Right hindlimb (tissue), 1 donor: ENCODE measurements at places on chromosomes 12 and 14.

DNA sequence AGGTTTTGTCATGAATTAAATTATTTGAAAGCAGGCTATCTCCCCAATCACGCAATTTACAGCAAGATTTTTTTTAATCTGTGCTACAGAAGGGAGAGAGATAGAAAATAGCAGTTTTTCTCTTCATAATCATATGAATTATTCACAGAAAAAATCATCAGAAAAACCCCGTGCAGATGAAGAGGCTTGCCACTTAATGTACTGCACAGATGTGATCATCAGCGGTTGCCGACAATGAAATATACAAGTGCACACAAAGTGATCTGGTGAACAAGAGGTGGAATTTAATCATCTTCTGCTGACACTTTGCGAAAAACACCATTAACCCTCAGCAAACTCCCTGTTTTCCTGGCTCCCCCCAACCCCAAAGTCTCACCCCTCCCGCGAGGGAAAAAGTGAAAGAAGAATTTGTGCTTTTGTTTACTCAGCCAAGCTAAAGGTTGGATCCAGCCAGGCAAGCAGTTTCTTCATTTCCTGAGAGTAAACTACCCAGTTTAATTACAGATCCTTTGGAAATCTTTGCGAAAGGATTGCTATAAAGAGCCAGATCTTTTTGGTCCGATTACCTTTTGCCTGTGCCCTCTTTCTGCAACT is 3.1 kb upstream of the LMO3 start:
- peak; percentile 15 for DNase-seq

- no peak for DNase-seq
Observed at GRCh38 chr14:53608369-53608768, 348.3 kb downstream of the BMP4 start.

DNA sequence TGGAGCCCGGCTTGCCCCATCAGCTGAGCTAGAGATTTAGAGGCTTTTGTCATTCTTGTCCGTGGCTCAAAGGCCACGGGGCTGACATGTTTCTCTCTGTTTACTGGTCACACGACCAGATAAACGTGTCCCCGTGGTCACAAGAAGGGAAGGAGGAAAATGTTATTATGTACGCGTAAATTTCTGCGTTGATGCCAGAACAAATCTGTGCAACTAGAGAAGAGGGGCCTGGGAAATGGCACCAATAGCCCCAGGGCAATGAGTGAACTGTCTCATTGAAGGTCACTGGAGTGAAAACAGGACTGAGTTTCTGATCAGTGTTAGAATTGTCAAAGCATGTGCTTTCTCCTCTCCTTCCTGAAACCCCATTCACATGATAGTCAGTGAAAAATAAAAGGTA is 25.3 kb downstream of the OAS2 start:
- no peak for DNase-seq

DNA sequence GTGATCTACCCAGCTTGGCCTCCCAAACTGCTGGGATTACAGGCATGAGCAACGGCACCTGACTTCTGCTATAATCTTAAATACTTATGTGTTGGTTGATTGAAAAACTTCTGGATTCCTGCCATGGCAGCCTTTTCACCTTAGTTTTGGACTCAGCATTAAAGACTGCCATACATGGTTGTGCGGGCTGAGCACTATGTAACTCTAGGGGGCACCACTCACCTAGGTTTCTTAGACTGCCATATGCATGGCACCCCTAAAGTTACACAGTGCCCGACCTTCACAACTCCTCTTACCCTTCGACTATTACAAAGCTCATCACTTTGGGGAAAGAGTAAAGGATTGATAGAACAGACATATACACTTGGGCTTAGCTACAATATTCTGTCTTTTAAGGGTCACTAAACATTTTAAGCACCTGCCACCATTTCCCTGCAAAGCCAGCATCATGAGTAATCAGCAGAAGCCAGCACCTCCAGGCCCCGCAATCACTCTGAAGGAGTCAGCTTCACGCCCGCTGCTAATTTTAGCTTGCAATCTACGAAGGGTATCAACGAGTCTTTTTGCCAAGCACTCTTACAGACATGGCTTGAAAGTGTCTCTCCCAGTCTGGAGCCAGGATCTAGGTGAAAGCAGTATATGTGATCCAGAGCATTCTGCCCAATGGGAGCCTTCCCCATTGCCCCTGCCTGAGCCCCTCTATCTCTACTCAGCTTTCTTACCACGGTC is 59.8 kb downstream of the SUDS3 start:
- no peak for DNase-seq

- no peak for DNase-seq
Observed at GRCh38 chr12:75101781-75102180, 107.9 kb downstream of the KCNC2 start.

DNA sequence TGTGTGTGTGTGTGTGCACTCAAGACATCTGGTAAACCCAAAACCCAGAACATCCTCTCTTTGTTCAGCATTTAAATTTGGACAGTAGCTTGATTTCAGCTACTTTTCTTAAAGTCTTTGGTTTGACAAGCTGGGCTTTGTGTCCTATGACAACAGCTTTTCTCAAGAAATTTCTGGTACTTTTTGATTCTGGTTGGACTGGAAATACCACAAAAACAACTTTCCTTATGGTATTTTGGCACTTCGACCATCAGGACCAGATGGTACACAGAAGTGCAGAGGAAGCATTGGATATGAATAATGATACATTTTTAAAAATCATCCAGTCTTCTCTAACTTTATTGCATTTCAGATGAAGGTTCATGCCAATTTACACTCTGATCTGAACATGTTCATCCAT is 286.6 kb upstream of the FLRT2 start:
- DNase-seq, result no peak

- no peak for DNase-seq
Observed at GRCh38 chr14:104404922-104405321, 174.6 kb upstream of the C14orf180 start.

DNA sequence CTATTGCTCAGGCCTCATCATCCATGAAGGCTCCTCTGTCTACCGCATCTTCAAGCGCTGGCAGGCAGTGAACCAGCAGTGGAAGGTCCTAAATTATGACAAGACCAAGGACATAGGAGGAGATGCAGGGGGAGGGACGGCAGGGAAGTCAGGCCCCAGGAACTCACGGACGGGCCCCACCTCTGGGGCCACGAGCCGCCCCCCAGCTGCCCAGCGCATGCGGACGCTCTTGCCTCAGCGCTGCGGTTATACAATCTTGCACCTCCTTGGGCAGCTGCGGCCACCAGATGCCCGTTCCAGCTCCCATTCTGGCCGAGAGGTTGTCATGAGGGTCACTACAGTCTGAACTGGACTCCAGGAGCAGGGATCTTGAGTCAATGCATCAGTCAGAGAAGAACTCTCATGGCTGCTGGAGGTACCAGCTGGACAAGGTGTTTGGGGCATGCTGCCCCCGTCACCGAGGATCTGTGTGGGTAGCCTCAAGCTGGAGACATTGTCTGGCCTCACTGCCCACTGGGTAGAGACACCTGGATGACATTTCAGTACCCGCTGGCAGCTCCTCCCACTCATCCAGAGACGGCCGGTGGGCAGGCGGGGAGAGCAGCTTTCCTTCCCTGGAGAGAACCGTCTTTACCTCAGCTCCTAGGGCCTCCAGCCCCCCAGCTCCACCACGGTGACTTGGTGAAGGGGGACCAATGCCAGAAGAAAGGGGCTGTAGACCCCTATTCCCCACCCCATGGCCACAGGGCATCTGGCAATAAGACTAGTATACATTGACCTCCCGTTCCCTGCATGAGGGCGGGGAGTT is 3.9 kb downstream of the MARCHF9 start:
- no peak for DNase-seq

- DNase-seq, result no peak
Observed at GRCh38 chr12:3182426-3182825, 105.2 kb downstream of the TSPAN9 start.

- DNase-seq, result no peak
Observed at GRCh38 chr12:52615208-52615868, 3.0 kb downstream of the KRT73 start.

GRCh38 chr12:68326716-68327115 is 5.4 kb downstream of the MDM1 start:
- DNase-seq, result no peak

DNA sequence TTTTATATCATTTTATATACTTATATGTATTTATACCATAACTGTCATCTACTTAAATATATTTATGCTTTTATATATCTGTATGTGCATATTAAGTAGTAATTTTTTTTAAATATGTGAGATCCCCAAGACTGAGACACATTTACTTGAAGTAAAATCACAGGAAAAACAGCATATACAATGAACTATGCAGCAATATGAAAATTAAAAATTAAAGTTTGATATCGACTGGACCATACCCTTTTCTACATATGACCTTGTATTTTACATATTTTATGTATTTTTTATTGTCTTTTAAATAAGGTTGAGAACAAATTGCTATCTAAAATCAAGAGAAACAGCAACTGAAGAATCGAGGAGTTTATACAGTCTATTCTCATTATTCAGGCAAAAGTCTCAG is 50.0 kb downstream of the TSPAN19 start:
- no peak for DNase-seq

- DNase-seq, result no peak
Observed at GRCh38 chr14:38791862-38792261, 311.2 kb downstream of the SEC23A start.

DNA sequence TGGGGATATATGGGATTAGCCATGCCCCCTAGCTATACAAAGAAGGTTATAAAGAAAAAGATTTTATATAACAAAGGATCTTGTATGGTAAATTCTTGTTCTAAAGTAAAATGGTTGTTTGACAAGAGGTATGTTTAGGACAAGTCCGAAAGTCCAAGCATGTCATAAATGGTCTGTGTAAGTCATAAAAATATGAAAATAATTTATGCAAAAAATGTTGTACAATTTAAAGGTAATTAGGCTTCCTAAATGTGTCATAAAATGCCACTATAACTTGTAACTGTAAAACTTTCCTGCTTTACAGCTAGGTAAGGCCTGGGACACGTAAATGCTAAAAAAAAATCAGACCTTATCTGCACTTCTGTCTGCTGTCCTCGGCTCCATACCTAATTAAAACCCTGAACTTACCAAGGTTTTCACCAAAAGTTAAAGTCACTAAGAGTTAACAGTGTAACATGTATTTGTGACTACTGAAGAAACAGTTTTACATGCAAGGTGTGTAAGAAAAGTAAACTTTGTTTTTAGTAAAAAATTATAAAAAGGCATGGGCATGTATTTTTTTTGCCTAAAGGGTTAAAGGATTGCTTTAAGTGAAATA is 110.0 kb upstream of the RESF1 start:
- DNase-seq, result no peak

- DNase-seq, result no peak
Observed at GRCh38 chr12:103745962-103746361, 95.1 kb downstream of the NT5DC3 start.

DNA sequence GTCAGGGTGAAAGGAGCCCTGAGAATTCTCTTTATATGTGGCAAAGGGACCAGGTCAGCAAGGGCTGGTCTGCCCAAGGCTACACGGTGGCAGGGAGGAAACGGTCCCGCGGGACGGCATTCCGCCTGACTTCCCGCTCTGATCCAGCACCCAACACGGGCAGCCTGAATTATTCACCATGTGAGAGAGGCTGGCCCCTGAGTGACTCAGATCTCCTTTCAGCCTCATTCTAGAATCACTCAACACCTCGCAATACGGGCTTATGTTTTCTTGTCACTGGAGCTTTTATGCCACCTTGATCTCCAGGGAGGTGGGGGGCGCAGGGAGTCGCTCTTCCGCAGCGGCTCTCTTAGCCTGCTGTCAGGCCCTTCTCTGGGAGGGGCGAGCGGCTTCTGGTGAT is 8.5 kb downstream of the LRTM2 start:
- no peak for DNase-seq

DNA sequence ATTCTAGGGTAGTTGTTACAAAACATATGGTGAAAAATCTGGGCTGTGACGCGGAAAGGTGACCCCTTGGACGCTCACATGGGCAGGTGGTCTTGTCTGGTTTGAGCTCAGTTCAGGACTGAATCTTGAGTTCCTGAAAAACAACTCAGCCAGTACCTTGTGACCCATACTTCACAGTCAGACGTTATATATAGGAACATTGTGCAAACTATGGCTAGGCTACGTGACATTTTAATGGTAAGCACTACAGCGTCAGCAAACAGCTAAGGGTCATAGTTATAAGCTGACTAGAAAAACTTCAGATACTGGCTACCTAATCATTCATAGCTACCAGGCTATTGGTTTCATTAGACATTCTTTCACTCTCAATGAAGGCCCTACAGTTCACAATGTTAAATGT is 14.8 kb upstream of the EDDM3A start:
- DNase-seq, result no peak

- no peak for DNase-seq
Observed at GRCh38 chr12:46207644-46208043, 61.2 kb downstream of the SLC38A1 start.
